ENCODE measurements at places on chromosomes 2 and 18.
A peak's percentile ranks its signal among the peaks of the same experiment; 100 is the strongest.

GRCh38 chr2:120261387-120262006, 8.8 kb downstream of the RALB start:
- no peak for DNase-seq

GRCh38 chr2:56204556-56204955, 20.8 kb downstream of the CCDC85A start:
- DNase-seq, result no peak

DNA sequence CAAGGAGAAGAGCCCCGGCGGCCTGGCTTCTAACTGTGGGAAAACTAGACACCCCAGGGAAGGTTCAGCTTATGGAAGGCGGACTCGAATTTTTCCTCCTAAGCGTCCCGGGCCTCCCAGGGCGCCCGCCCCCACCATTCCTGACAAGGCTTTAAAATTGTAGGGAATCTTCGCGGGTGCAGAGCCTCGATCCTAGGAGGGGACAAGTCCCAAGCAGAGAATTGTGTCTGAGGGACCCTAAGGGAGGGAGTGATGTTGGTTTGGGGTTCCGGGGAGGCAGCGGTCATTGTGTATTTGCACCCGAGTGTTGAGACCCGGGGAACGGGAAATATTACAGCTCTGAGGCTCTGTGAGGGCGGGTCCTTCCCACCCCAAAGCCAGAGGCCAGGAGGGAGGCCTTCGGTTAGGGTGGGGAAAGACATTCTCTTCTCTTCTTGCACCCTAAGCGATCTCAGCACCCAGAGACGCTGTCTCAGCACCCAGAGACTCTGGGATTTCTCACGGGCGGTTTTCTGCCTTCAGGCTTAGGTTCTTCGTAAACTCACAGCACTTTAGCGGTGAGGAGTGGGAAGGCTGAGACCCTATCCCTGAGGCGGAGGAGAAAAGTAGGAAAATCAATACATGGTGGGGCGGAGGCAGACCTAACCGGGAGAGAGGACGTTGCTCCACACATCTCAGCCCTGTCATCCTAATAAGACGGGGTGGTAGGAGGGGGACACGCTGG, 7.6 kb downstream of the OSR1 start:
- no peak for DNase-seq

DNA sequence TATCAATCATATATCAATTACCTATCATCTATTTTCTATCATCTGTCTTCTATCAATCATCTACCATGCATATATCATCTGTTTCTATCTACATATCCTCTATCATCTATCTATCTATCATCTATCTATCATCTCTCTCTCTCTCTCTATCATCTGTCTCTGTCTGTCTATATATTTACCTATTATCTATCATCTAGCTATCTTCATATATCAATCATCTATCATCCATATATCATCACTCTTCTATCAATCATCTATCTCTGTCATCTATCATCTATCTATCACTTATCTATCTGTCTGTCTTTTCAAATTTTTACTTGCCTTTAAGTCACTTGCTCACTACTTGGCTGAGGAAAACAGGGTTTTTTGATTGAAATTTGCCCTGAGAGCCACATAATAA, 592.3 kb downstream of the DCDC2C start:
- no peak for DNase-seq

DNA sequence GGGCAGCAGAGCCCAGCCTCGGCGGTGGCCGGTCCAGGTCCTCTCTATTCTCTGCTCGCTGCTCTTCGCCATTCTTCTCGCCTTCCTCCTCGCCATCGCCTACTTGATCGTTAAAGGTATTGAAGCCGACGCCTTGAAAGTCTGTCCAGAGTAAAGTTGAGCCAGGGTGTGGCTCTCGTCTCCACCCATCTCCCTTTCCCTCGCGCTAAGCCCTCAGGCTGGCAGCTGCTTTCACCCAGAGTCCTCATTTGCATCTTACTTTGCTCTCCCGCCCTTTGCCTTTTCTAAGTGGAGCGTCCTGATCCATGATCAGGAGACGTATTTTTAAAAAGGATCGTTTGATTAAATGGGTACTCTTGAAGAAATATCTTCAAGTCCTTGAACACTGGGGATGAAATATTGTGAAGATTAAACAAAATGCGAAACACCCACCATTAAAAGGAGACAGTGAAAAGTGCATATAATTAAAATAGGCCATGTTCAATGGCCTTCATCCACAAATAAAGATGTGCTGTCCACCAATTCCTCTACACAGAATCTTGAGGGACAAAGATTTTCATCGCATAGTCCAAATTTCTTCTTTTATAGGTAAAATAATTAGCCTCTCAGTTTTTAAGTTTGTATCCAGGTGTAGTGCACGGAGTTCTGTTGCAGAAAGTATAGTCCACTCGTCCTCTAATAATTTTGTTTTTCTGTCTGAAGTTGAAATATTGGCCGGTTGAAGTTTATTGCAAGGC, 657 bp downstream of the ARL6IP6 start:
- DNase-seq, result no peak

GRCh38 chr2:80053522-80054345, 250.8 kb downstream of the LRRTM1 start:
- DNase-seq, result no peak

DNA sequence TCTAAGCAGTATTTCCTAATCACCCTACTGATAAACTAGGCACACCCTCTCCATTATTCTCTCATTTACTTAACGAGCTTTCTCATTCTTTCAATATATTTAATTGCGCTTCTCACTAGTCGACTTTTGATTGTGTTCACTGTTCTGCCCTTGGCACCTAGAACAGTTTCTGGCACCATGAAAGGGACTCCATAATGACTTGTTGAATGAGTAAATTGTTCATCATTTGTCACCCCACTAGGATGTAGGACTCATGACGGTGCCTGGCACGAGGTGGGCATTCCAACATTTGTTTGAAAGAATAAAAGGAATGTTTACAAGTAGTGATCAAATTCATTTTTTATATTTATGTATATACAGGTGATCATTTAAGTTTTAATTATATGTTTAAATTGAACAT, 123.7 kb downstream of the DIS3L2 start:
- no peak for DNase-seq

DNA sequence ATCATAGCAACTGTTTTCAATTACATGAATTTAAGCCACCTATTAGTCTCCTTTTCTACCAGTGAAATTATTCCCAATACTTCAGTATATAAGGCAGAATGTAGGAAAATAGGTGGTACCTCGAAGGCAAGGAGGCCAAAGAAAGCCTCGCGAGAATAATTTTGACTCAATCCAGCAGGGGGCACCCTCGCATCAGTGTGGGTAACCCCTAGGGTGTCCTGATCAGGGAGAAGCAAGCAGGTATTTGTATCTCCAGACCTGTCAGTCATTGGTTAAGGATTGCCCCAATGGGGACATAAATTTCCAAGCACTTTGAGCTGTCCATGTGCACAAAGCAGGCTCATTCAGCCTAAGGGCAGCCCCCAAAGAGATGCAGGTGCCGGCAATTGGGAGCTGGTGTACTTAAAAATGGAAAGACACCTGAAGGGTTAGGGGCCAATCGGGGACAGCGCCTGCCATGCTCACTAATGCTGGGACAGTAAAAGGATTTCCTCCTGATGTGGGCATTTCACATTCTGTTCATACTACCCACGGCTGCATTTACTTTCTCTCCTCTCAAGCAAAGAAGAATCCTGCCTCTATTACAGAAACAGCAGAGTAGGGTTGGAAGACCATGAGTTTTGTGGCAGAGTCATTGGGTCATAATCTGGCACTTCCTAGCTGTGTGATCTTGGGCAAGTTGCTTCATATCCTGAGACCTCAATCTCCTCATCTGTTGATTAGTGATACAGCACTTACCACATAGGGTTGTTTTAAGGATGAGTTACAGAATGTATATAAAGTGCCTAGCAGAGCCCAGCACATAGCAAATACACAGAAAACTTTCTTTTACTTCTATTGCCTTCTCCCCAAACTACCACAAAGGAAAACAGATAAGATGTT, 136.1 kb downstream of the ICOS start:
- peak; percentile 10 for DNase-seq

GRCh38 chr18:77068321-77069312, 64.0 kb downstream of the MBP start:
- DNase-seq, result no peak

- no peak for DNase-seq
Measured at GRCh38 chr2:45173513-45173912, 164.3 kb upstream of the SIX2 start.

- no peak for DNase-seq
Measured at GRCh38 chr2:238831177-238831576, 16.7 kb upstream of the TWIST2 start.

GRCh38 chr2:73085691-73086090, 14.2 kb upstream of the SFXN5 start:
- peak; percentile 74 for DNase-seq

- DNase-seq, result no peak
Measured at GRCh38 chr18:3051718-3052410, 38.9 kb upstream of the LPIN2 start.

GRCh38 chr18:44708451-44709083, 27.9 kb downstream of the SETBP1 start:
- no peak for DNase-seq

Data from activated CD8-positive, alpha-beta memory T cell treated with anti-CD3 and anti-CD28 coated beads for 1 hour (primary cell).